ENCODE measurements at places on chromosomes 2 and 18.

DNA sequence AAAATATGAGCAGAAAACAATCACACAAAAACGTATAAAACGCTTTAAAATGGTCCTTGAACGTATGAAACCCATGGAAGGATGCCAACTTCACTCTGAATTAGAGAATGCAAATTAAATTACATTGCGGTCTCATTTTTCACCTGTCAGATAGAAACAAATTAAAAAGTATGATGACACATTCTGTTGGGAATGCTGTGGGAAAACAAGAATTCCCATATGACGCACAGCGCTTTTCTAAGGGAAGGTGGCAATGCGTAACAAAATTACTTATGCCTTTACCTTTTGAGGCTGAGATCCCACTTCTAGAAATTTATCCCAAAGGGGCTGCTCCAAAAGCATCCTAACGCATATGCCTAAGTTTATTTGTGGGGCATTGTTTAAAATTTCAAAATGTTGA lies 3.8 kb upstream of the RPS7 start:
- DNase-seq: no peak

- no peak for DNase-seq
Observed at GRCh38 chr2:141513853-141514252, 617.0 kb downstream of the LRP1B start.

DNA sequence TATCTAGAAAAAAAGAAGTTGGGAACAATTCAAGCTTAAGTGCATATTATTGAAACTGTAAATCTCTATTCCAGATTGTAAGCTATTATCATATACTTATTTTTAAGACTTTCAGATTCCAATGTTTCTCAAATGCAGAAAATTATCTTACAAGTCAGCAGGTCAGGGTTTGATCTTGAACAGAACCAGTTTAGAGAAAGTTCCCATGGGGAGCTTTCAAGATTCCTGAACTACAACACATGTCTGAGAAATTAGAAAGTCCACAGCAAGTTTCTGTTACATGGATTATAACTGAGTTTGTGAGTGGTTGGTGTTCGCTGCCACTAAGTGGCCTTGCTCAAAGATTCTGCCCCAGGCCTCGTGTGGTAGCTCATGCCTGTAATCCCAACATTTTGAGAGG lies 31.6 kb upstream of the SP3 start:
- DNase-seq: no peak

- DNase-seq: no peak
Observed at GRCh38 chr2:141105763-141106162, 1025.1 kb downstream of the LRP1B start.

GRCh38 chr2:38115216-38116032 lies 39.5 kb upstream of the CYP1B1 start:
- DNase-seq: no peak

GRCh38 chr2:151193576-151193975 lies 68.1 kb downstream of the RBM43 start:
- DNase-seq: no peak

All from activated naive CD4-positive, alpha-beta T cell treated with anti-CD3 and anti-CD28 coated beads, Interleukin-2, amount 50 U/mL, for 72 hours (primary cell).